ENCODE measurements at places on chromosomes 2 and 18.

DNA sequence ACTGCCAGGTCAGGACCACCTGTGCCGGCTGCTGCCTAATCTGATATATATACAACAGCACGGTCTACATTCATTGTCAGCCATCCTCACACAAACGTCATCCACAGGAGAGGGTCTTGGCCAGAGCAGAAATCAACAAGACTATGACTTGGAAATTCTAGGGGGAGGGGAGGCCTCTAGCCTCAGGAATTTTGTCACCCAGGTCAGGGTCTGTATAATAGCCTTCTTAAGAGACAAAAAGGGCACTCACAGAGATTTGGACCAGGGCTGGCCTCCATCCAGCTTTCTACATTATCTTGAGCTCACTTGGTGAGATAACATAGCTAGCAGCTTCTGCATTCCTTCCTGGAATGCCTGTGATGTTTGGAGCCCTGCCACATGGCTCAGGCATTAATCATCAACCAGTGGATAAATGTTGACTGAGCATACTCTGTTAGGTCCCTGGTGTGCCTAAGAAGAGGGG lies 50.4 kb upstream of the CTIF start:
- DNase-seq, result no peak

GRCh38 chr2:109207176-109207575 lies 78.2 kb downstream of the SH3RF3 start:
- DNase-seq, result no peak

GRCh38 chr2:57622009-57622408 lies 424.6 kb upstream of the VRK2 start:
- DNase-seq, result no peak

GRCh38 chr2:9327873-9328352 lies 95.4 kb downstream of the ITGB1BP1 start:
- no peak for DNase-seq

DNA sequence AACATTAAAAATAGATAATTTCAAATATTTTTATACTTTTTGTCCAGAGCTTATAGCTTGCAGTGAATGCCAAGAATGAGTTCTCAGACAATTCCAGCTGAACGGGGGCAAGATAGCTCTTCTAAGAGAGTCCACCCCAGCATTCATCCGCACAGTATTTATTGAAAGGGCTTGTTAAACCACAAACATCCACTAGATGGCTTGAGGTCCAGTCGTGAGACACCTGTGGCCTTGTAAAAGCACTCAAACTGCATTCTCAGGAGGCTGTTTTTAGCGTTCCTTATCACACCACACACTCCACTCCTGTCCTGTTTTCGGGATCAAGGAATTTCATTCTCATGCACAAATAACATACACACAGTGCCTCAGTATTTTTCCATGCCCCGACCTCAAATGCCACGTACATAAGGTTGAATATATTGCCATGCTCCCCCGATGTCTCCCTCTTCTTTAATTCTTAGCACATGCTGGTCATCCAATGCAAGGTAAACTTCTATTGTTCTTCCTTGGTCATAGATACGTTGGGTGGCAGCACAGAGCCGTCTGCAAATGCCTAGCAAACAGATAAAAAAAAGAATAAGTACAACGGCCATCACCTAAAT lies 47.4 kb downstream of the DNAJC10 start:
- peak; percentile 30 for DNase-seq

DNA sequence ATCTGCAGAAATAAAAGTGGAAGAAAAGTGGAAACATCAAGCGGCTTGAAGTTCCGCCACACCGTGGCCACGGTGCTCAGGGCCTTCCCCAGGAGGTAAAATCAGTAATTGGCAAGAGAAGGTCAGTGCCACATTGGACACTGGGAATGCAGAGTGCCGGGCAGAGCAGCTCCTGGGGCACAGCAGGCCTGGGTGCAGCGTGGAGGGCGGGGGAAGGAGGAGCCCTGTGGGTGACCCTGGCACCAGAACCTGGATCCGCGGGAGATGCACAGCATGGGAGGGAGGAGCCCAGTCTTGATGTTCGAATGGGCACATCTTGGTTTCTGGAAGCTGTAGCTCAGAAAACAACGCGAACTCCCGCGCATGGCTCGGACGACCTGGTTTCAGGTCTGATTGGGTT lies 630.2 kb downstream of the GALR1 start:
- no peak for DNase-seq

GRCh38 chr18:69636529-69637301 lies 236.0 kb downstream of the DOK6 start:
- no peak for DNase-seq

- no peak for DNase-seq
Observed at GRCh38 chr2:239836021-239836765, 188.9 kb downstream of the NDUFA10 start.

DNA sequence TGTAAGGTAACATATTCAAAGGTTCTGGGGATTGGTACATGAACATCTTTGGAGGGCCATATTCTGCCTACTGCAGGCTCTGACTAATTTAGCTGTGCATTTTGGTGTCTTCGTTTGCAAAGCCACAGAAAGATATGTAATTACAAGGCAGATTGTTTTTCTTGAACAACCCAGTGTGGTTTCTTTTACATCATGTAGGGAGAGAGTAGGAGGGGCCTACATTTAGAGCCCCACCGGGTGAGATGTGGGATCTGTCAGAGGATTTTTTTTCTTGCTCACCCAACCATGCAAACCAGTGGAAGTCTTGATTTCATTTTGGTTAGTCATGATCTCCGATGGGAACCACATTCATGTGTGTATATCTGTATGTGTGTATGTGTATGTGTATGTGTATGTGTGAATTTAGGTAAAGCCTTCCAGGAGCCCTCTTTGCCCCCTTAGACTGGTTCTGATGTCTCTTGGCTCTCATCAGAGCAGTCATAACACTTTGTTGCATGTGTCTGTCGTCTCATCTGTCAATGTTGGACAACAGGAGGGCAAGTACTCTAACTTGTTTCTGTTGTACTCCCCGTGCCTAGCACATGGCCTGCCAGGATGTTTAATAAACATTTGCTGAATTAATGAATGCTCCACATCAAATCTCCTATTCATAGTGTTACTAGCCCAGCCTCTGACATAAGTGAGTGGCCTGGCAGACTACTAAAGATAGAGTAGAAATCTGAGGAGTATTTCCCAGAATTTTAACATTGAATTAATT lies 239.9 kb downstream of the MTX2 start:
- DNase-seq, result no peak

GRCh38 chr2:72770879-72771461 lies 54.9 kb downstream of the EXOC6B start:
- DNase-seq, result peak; percentile 65

GRCh38 chr18:8996771-8997432 lies 105.6 kb upstream of the NDUFV2 start:
- no peak for DNase-seq

DNA sequence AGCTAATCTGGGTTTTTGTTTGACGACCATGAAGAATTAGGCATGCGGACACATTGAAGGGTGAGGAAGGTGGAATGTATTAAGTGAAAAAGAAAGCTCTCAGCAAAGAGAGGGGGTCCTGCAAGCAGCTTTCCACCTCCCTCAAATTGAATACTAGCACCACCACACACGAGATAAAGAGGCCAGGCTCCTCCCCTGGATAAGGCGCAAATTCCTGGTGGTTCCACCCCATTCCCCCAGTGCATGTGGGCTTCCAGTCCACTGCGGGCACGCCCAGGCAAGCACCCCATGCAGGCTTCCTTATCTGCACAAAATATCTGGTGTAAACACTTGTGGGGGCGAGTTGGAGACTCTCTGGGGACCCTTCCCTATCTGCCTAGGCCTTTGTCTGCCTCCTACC lies 857.3 kb downstream of the CPS1 start:
- DNase-seq, result no peak

DNA sequence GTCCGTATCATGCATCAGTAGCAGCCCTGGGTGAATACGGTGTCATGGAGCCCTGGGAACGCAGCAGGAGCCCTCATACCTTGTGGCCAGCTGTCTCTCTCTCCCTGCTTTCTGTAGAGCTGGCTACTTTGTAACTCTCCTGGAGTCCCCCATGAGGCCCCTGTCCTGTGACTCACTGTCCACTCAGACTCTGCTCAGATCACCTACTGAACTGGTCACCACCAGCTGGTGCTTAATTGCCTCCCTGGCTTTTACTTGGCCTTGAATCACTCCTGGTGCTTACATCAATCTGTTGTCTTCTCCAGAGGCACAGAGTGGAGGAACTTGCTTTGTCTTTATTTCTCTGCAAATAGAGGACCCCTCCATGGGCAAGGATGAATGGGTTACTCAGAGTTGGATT lies 172.7 kb downstream of the HRH4 start:
- DNase-seq, result no peak

DNA sequence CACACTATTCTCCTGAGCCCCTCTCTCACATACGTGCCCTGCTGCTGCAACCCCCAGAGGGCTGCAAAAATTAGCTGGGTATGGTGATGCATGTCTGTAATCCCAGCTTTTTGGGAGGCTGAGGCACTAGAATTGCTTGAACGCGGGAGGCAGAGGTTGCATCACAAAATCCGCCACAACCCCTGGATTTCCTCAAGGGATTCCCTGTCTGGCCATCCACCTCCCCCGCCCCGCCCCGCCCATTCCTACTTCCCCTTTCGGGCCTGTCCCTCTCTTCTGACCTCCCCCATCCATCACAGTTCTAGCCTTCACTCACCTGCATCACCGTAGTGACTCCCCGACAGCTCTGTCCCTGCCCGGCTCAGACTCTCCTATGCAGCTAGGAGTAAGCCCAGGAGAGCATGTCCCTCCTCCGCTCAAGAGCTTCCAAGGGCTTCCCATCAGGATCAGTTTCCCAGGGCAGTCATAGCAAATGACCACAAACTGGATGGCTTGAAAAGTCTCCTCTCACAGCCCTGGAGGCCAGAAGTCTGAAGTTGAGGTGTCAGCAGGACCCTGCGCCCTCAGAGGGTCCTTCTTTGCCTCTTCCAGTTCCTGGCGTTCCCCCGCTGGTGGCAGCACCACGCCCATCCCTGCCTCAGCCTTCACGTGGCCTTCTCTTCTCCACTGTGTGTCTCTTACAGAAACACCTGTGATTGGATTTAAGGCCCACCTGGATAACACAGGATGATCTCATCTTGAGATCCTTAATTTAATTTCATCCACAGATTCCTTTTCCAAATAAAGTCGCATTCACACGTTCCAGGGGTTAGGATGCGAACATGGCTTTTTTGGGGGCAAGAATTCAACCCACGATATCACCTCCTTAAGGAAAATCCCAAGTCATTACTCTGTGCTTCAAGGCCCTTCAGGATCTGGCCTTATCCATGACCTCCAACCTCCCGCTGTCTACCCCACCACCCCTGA lies 58.5 kb downstream of the HS1BP3 start:
- no peak for DNase-seq

GRCh38 chr2:198383392-198383791 lies 579.0 kb downstream of the PLCL1 start:
- DNase-seq, result no peak

GRCh38 chr2:221088506-221088905 lies 483.6 kb downstream of the EPHA4 start:
- no peak for DNase-seq

- no peak for DNase-seq
Observed at GRCh38 chr2:33380001-33380609, 96.3 kb upstream of the RASGRP3 start.

DNA sequence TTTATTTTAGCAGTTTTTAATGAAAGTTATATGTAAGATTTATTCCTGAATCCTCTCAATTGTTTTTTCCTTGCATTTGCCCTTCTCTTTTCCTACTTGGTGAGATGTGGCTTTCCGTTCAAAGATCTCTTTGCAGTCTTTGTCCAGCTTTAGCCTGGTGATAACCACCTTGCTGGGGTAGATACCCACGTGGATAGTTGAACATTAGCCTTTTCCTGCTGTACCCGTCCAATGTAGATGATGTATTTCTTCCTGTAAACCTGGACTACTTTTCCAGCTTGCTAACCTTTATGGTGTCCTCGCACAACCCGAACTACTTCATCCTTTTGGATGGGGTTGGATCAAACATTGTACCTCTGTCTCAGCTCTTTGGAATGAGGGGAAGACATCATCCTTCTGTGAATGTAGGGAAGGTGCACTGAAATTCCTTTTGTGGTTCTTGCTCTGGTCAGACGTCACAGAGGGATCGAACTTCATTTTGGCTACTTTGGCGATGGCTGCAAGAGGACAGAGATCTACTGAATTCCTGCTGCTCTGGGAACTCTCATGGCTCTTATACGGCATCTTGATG lies 293.2 kb upstream of the EPAS1 start:
- DNase-seq, result no peak

DNA sequence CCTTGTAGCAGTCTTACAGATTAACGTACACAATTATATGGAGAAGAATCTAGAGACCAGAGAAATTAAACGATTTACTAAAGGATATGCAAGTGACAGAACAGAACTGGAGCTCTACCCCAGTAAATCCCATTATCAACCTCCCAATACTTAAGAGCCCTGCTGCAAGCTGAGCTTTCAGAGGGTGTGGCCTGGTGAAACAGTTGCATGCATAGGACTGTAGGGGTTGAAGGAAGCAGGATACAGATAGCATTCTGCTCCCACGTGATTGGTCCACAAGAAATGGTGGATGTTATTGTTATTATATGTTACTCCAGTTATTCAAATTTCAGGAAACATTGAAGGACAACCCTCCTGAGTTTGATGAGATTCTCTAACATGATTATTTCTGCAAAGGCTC lies 210.8 kb upstream of the THUMPD2 start:
- DNase-seq, result no peak

DNA sequence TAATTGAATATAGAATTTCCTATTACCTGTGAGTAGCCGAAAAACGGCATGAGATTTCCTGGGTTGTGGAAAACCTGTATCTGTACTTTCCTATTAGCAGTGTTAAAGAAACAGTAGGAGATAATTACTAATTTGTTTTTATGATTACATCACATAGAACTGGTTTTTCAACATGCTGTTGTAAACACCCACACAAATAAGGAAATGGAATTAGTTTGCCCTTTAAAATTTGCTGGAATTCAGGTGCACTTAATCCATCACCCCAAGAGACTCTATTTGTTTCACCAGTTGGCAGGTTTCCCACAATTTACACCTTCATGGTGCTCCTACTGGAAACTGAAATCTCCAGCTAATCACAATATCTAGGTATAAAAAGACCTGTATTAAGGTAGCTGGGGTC lies 274.1 kb upstream of the SLC8A1 start:
- DNase-seq, result no peak

DNA sequence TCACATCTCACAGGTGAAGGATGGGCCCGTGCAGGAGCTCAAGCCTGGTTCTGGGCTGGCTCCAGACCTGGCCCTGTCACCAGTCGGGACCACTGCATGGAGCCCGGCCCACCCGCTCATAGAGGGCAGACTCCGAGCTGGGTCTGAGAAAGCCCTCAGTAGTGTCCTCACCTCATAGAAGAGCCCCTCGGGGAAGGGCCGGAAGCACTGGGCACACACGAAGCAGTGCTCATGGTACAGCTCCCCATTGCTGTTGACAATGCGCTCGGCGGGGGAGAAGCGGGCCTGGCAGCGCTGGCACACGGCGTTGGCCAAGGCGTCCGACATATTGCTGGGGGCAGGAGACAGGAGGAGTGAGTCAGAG lies 11.3 kb downstream of the GPR17 start:
- no peak for DNase-seq

DNA sequence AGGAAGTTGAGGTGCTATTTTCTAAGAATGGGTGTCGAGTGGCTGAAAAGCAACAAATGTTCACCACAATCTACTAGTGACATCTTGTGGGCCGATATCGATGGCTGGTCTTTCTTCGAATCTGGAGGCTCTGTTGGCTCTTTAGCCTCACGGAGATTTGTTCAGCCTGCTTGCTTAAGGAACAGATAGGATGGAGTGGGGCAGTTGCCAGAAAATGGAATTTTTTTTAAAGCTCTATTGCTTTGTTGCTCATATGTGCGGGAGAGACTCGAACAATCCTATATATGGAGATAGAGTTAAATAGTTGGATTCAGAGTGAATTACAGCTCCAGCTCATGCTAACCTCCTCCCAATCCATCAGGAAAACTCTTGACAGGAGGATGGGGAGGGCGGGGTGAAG lies 70.9 kb upstream of the LYPD6B start:
- no peak for DNase-seq

All from neuronal stem cell (in vitro differentiated cells).